ENCODE measurements at places on chromosomes 11 and 22. TPM values are rescaled to one million over a fixed set of nuclear protein-coding genes. Genes with fewer than 3 reads are reported as not detected.

The OR51E2 gene
- total RNA-seq: not detected

- no peak for DNase-seq
These were observed 3.3 kb downstream of the KCNQ1OT1 start for GRCh38 chr11:2696455-2696854.

DNA sequence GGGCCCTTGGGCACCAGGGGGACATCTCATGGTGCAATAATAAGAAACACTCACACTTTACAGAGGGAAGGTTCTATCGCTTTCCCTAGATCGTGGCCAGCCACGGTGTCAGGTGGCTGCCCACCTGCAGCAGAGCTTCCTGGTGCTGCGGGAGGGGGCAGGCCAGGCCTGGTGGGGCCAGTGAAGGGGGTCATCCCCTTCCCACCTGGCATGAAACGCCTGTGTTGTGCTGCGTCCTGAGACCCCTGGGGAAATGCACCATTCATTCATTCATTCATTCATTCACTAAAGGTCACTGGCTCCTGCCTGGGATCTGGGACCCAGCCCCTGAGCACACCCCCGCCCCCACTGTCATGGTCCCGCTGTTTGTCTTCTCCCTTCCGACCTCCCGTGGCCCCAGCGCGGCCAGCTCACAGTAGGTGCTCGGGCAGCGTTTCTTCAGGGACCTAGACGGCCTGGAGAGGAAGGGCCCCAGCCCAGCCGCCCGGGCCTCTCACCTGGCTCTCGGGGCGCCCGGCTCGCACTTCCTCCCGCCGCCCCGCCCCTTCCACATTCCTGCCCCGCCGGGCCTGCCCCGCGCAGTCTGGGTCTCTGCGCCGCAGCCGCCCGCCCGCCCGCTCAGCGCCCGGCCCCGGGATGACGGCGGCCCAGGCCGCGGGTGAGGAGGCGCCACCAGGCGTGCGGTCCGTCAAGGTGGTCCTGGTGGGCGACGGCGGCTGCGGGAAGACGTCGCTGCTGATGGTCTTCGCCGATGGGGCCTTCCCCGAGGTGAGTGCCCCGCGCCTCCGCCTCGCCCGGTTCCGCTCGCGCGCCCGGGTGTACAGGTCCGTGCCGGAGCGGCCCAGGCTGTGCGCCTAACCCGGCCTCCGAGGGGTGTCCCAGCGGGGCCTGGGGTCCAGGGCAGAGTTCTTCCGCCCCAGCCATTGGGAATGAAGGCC, at the start of gene RHOD:
Gene RHOD, plus strand, starts transcription at position 581 of the 938 bp plus-strand sequence. Its CDS starts 56 bp downstream, at position 637.
- no peak for DNase-seq

The GNAZ gene
- total RNA-seq: 1.3 TPM

DNA sequence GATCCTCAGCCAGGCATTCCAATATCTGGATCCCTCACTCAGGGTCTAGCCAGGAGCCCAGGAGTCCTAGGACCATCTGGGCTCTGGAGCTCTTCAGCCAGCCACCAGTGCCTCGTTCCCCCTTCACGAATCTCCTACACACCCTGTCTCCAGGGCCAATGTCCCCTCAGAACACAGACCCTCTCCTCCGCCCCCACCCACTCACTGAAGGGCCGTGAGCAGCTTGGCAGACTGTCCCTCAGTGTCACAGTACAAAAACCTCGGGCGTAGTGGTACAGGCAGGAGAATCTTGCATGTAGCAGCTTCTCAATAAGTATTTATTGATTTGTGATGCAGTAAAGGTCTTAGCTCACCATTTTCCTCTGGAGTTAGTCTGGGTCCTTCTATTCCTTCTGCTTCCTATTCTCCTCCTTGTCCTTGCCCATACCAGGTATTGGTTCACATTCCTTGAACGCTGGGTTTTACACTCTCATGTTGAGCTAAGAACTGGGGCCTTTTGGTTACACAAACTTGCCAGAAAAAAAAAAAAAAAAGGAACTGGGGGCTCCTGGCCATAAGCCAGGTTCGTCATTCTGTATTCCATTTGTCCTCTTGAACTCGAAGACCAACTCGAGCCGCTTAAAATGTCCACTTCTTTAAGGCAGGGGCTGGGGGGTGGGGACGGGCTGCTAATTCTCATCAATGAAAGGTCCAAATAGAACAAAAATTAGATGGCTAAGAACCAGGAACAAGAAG, 2.3 kb downstream of the CXCR5 start:
- no peak for DNase-seq

The RASGRP2 gene
- total RNA-seq: not detected

DNA sequence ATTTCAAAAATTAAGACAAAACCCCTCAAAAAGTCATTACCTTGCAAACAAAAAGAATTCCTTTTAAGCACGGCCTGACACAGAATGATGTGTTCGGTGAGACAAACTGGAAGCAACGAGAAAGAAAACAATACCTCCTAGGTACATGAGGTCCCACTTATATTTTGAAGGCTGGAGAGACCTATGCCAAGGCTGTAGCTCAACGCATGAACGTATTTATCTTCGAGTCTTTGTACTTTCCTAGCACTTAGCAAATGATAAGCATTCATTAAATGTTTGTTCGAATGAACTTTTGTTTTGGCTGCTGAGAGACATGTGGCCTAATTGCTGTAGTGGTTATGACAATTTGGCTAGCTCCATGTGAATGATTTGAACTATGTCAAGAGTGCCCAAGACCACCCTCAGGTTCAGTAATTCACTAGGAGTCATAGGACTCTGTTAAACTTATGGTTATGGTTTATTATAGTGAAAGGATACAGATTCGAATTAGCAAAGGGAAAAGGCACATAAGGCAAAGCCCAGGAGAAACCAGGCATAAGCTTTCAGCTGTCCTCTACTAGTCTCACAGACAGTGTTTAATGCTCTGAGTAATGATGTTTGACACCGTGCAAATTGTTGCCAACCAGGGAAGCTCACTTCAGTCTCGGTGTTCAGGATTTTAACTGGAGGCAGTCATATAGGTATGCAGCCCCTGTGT, 26.0 kb upstream of the HORMAD2 start:
- no peak for DNase-seq
